ENCODE measurements at places on chromosomes 5 and 9.

DNA sequence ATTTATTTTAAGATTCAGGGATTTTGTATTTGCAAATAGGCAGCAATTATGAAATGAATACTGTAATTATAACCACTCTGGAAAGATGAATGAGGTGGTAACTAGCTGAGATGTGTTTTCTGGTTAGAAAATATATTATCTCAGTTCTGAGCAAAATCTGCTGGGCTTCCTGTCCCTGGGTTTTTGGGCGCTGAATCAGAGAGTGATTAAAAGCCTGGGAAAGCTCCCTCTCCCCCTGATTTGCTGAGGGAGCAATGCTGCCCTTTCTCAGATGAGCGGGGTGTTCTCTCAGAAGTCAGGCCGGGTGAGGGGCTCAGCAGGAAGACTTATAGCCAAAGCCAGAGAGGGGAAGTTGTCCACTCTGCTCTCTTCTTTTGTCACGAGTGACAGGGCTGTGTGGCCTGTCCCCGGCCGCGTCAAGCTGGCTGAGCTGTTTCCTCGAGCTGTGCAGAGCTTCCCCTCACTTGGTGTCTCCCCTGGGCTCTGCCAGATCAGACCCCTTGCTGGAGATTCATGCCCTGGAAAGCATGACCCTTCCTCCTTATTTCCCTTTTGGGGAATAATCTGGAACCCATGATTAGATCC is 39.8 kb upstream of the PITX1 start:
- no peak for DNase-seq

GRCh38 chr9:4290427-4290837 is 9.4 kb downstream of the GLIS3 start:
- DNase-seq: no peak

DNA sequence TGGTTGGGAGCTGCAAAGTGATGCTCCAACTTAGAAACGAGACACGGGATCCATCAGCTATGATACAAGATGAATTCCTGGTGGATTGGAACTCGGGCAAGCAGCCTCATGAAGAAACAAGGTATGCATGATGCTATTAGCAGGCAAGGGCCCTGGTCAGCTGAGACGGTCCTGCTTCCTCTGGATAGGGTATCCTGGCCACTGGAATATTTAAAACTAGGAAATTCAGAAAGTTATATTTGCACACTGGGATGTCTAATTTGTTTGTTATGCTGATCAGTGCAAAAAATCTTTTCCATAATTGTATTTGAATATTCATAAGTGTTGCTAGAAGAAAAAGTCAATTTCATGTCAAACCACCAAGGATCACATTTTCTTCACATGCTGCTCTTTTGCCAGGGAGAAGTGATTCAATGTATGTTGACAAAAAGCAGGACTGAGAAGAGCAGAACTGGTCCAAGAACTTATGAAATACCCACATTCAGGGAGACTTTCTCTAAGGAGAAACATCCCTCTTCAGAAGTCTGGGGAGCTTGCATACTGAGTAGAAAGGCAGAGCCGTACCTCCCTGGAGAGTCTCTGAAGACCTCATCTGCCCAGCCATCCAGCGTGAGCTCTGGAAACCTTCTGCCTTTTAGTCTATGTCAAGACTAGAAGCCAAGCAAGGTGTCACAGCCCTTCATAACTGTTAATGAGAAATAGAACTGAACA is 6.7 kb upstream of the NXNL2 start:
- DNase-seq: no peak

GRCh38 chr9:136722093-136722968 is 10.0 kb downstream of the DIPK1B start:
- no peak for DNase-seq

DNA sequence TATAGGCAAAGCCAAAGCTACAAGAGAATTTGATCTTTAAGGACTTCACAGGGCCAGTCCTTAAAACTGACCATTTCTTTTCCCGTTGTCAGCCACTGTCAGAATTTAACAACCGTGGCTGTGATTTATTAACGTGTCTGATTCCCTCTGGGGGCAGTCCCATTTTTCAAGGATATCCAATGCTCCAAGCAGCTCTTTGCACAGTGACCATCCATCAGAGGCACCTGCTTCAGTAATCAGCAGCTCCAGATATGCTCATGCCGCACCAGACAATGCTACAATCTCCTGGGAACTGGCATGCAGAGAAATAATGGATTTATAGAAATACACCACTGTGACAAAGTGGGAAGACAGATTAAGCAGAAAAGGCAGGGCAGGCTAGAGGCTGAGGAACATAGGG is 163.3 kb upstream of the PPP1R2B start:
- no peak for DNase-seq

- no peak for DNase-seq
Measured at GRCh38 chr9:14926941-14927624, 16.9 kb upstream of the FREM1 start.

DNA sequence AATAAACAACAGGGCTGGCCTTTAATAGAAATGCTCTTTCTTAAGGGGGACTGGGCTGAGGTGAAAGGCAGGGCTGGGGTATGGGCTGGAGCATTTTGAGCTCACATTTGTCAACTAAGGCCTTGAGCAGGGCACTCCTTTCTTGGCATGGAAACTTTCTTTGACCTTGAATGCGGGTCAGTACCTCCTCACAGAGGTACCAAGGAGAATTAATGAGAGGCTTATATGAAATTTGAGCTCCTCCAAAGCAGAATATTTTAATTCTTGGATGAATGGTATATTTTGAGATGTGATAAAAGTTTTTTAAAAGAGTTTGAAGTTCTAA is 3.1 kb downstream of the CYSTM1 start:
- DNase-seq: no peak

- peak; percentile 59 for DNase-seq
Measured at GRCh38 chr9:16442622-16443021, 427.8 kb downstream of the BNC2 start.

DNA sequence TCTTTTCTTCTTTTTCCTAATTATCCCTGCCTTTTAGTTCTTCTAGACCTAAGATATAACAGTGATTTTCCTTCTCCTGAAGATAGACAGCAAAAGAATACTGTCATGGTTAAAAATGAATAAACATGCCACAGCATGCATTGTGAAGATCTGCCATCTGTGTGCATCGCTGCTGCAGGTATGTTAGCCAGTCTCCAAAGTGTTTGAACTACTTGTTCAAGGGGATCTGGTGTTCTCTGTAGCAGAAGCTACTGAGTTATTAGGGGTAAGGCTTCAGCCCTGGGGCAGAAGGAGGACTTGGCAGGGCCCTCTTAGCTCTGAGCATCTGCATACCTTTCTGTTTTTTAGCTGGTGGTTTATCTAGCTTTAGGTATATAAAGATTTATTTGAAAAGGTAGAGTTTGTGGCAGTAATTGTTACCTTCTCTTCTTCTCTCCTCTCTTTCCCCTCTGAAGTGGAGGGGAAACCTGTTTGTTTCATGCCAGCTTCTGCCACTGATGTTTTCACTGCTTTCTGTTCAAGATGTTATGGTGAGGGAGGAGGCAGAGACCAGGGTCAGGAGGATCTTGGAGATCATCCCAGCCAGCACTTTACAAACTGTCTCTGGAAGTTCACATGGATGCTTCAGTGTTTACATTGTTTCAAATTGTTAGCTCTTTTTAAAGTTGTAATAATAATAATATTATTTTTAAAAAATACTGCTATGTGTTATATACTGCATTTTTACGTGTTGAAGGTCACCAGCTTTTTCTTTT is 25.2 kb downstream of the GALNT10 start:
- DNase-seq: no peak

DNA sequence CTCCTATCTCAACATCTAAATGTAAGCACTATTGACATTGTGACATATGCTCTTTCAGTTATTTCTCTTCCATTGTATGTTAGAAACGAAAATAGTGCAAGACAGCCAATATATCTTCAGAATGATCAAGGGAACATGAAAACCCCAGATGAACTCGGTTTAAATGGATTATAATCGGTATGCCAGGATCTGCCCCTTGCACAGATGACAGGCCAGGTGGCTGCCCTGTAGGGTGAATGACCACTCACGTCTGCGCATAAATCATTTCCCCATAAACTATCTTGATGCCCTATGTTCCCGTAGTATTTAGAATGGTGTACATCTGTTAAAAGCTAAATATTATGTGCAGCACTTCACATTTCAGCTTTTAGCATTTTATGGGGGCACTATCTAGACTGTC is 69.7 kb upstream of the RANBP3L start:
- no peak for DNase-seq

- DNase-seq: peak; percentile 93
Measured at GRCh38 chr5:96083361-96083881, 121.8 kb upstream of the ELL2 start.

GRCh38 chr9:21520501-21521228 is 38.6 kb upstream of the IFNE start:
- DNase-seq: no peak

DNA sequence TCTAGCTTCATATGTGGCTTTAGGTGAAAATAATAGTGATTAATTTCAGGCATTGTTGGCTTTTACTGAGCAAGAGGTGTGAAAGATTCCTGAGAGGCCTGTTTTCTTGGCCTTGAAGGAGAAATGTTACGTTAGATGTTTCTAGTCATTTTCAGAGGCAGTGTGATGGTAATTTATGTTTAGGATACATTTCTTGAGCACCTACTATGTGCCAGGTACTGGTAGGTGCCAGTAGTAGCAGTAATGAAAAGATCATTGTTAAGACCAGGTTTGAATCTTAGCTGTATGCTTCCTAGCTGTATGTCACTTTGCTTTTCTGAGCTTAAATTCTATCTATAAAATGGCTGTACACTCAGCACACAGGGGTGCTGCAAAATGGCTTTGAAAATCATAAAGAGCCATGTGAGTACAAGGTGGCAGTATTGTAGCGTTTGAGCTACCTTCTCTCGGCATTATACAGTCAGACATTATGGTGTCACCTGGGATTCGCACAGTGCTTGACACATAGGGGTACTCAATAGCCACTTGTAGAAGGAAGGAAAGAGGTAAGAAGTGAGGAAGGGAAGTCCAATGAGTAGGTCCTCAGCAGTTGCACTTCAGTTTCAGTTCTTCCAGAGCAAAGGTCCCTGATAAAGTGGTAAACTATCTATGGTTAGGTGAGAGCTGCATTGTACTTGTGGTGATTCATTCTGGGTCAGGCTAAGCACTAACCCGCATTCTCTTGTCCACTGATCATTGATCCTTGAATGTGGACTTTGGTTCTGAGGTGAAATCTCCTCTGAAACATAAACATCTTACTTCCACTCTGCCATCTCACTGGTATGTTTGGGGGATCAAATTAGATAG is 166.5 kb upstream of the NR3C1 start:
- DNase-seq: no peak

GRCh38 chr5:97365163-97365845 is 182.3 kb upstream of the RIOK2 start:
- no peak for DNase-seq

- no peak for DNase-seq
Measured at GRCh38 chr5:168073991-168074800, 217.2 kb upstream of the WWC1 start.

GRCh38 chr5:141507387-141508091 is 18.7 kb downstream of the PCDHGC5 start:
- DNase-seq: no peak
